ENCODE measurements at places on chromosomes 1 and 21.

DNA sequence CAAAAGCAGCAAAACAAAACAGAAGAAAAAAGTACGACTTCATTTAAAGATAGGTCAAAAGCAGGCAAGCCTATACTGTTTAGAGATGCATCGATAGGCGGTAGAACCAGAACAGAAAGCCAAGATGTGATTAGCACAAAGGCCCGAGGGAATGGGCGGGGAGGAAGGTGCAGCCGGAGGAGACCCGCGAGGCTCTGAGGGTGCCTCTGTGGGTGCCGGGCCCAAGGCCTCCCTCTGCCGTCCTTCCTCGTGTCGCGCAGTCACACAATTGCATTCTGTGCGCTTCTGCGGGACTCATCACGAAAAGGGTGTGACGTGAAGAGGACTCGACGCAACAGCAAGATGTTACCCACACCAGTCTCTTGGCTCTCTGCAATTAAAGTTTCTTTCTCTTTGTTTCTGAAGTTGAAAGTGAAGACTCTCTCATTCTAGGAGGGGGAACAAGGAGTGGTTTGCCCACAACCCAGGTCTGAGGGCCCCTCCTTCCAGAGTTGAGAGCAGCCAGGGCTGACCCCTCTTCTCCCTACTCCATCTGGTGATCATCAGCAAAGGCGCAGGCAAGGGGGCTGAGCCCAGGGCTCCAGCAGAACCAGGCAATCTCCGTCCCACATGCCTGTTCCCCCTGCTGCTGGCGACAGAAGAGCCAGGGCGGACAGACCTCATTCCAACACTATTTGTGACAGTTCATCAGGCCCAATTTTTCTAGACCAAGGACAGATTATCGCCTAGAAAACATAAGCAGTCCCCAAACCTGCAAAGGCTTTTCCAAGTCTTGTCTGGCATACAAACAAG, 41.0 kb downstream of the NPHP4 start:
- DNase-seq: no peak

GRCh38 chr1:62034790-62035189, 159.9 kb upstream of the L1TD1 start:
- DNase-seq: no peak

- no peak for DNase-seq
These were observed 59.6 kb downstream of the PLA2G4A start for GRCh38 chr1:186888367-186888766.

DNA sequence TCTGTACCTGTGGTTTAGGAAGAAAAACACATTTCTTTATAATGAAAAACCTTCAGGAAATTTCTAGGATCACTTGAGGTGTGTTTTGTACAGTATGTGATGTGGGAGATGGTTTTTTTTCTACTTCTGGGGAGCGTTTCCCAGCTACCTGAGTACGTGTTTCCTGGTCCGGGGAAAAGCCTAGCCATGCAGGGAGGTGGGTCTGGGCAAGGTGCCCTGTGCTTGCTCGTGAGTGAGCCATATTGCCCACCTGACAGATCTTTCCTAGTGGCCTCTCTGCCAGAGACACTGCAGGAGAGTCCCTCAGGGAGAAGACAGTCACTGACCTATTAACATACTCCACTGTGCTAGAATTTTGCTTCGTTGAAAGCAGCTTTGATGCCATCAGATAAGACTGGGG, 41.3 kb downstream of the TRPM2 start:
- DNase-seq: no peak

- no peak for DNase-seq
These were observed 111.5 kb downstream of the ENAH start for GRCh38 chr1:225541383-225541782.

- peak; percentile 75 for DNase-seq
These were observed 700 bp upstream of the KMO start for GRCh38 chr1:241531195-241532161.

GRCh38 chr1:239126884-239127283, 259.5 kb upstream of the CHRM3 start:
- DNase-seq: no peak

All from NCI-H1436 treated with DMSO at 0.1 percent for 48 hours (cell line).